Activated CD8-positive, alpha-beta T cell treated with anti-CD3 and anti-CD28 coated beads for 36 hours (primary cell): ENCODE measurements at places on chromosomes 4 and X. TPM values are rescaled to one million over a fixed set of nuclear protein-coding genes. Genes with fewer than 3 reads are reported as not detected.

- no peak overlapping the region for H3K4me3 ChIP-seq
- no peak overlapping the region for H3K27ac ChIP-seq
- H3K4me1 ChIP-seq, result peaks cover 9% of the 10 kb centered on the region
- peak; percentile 20 for DNase-seq
Measured at GRCh38 chr4:152689615-152690501, 10.1 kb upstream of the TMEM154 start.

The PNMA3 gene
- total RNA-seq, result 1.1 TPM

DNA sequence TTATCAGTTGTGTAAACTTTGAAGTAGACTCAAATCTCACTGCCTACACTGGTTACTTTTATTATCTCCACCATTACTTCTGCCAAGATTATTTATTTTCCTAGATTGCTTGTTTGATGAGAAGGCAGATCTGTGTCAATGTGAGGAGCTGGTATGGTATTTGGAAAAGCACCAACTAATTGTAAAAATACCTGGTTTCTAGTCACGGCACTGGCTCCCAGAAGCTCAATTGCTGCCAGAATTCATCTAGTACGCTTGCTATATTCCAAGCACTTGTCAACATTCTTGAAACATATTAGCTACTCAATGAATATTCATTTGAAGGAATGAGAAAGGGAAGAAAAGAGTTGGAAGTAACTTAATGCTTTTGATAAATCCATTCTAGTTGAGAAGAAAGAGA is 1376.8 kb upstream of the ADGRL3 start:
- no peaks in the 10 kb centered on the region for H3K36me3 ChIP-seq
- no peak overlapping the region for H3K27ac ChIP-seq
- H3K4me1 ChIP-seq, result no peaks in the 10 kb centered on the region
- H3K27me3 ChIP-seq, result no peaks in the 10 kb centered on the region
- DNase-seq, result no peak

GRCh38 chrX:28552882-28553829 is 34.1 kb upstream of the IL1RAPL1 start:
- no peaks in the 10 kb centered on the region for H3K4me1 ChIP-seq
- no peak overlapping the region for H3K27ac ChIP-seq
- H3K36me3 ChIP-seq, result no peaks in the 10 kb centered on the region
- no peak for DNase-seq
- H3K27me3 ChIP-seq, result no peaks in the 10 kb centered on the region
- H3K4me3 ChIP-seq, result no peak overlapping the region

DNA sequence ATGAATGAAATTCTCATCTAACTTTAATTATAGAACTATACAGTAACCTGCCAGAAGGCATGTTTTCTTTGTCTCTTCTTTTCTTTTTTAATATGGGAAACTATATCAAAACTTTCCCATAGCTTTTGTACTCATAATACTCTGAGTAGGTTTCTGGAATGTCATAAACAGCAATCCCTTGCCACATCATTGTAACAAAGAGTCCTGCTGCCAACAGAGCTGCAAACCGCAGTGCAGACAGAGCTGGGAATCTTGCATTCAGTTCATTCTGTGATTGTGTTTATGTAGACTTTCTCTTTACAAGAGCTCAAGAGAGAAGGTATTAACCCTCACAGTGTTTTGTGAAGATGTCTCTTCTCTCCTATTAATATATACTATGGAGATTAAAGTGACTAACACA is 304.4 kb upstream of the SLIT2 start:
- H3K4me1 ChIP-seq, result no peaks in the 10 kb centered on the region
- DNase-seq, result no peak
- H3K27me3 ChIP-seq, result no peaks in the 10 kb centered on the region
- H3K36me3 ChIP-seq, result no peaks in the 10 kb centered on the region
- H3K27ac ChIP-seq, result no peak overlapping the region

The RAB33A gene
- 28.8 TPM for total RNA-seq

The SMARCA1 gene
- total RNA-seq, result 0.34 TPM

DNA sequence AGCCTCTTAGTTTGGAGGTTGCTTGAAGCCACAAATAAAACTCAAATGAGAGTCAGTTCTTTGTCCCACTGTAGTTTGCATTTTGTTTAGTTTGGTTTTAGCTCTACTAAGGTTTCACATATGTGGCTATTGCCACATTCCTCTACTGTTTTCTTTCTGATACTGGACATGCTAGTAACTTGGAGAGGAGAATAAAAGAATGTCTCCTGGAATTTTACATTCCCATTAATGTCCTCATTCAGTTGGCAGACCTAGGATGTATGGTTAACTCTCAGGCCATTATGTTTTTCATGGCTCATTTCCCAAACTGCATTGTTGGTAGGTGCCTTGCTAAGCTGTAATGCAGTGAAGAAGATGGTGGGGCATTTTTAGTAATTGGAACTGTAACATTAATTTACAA is 29.9 kb downstream of the UPRT start:
- DNase-seq, result no peak
- H3K4me3 ChIP-seq, result no peak overlapping the region
- H3K36me3 ChIP-seq, result peaks cover 51% of the 10 kb centered on the region
- H3K27ac ChIP-seq, result peak overlapping the region; percentile 43
- H3K4me1 ChIP-seq, result peaks cover 11% of the 10 kb centered on the region

DNA sequence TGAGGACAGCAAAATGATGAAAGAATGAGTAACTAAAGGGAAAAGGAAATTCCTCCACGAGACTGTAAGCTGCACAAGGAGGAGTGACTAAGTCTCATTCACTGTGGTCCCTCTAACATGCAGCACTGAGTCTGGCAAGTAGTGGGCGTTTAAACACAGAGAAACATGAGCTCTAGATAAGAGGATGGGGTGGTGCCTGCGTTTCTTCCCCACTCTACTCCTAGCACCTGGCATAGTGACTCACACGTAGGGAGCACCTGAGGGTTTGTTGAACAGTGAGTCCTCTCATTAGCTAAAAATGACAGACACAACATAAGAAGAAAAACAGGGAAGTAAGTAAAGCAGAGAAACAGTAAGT is 105.8 kb upstream of the CBR4 start:
- peak; percentile 27 for DNase-seq
- no peaks in the 10 kb centered on the region for H3K27me3 ChIP-seq
- H3K27ac ChIP-seq, result no peak overlapping the region

The XAGE2 gene
- not detected for total RNA-seq

DNA sequence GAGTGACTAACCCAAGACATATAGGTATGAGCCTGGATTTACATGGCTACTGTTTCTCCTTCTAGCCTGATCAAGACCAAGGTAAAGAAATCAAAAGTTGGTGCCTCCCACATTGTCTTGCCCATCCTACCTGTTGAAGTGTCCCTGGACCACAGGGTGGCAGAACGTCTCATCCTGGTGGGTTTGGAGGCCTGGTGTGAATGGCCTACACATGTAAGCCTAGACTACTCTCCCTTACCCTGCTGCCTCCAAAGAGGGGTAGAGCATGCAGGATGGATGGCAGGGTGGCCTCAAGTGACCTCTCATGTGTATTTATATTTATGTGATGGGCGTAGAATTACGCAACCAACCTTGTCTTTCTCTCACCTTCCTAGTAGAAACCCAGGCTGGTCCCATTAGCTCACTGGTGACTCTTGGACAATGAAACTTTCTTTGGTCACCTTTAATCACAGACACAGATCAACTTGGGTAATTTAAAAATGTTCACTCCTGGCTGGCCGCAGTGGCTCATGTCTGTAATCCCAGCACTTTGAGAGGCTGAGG is 73.3 kb upstream of the SOD3 start:
- no peaks in the 10 kb centered on the region for H3K4me1 ChIP-seq
- H3K4me3 ChIP-seq, result no peak overlapping the region
- DNase-seq, result no peak
- H3K36me3 ChIP-seq, result no peaks in the 10 kb centered on the region
- H3K27me3 ChIP-seq, result peaks cover 3% of the 10 kb centered on the region

The HELT gene
- not detected for total RNA-seq

The ODAPH gene
- not detected for total RNA-seq

DNA sequence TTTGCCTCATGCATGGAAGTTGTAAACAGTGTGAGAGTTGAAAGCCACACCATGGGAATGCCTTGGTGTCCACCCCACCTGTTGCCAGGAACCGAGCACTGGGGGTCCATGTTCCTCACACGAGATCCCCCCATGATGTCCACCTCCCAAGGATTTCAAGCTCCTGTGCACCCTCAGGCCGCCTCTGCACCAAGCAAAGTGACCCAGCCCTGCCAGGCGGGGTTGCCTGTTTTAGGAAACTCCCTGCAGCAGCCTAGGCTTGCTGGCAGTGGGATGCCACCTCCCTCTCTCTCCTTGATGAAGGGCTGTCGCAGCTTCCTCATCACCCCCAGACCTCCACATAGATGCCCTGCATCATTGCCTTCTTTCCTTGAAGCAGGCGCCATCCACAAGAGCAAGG is 82.8 kb downstream of the GPR143 start:
- H3K4me3 ChIP-seq, result no peak overlapping the region
- H3K27me3 ChIP-seq, result no peaks in the 10 kb centered on the region
- no peak for DNase-seq
- H3K4me1 ChIP-seq, result peaks cover 10% of the 10 kb centered on the region
- H3K36me3 ChIP-seq, result peaks cover 11% of the 10 kb centered on the region
- H3K27ac ChIP-seq, result no peak overlapping the region

The TMPRSS11B gene
- not detected for total RNA-seq
